ENCODE measurements at places on chromosomes 5 and 9.

DNA sequence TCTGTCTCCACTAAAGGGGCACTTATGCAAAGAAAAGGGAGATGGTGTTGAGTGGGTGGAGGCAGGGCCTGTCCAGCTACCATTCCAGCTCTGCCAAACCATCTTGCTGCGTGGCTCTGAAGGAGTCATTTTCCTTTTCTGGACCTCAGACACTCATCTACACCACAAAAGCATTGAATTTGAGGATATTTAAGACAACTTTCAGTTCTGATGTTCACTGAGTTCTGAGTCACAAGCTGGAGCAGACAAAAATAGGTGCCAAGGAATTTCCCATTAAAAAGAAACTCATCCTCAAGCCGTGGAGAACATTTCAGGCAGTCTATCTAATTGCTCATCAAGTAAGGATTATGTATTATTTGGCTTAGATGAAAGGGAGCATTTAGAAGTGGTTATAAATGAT is 195.0 kb upstream of the TBC1D2 start:
- DNase-seq: no peak

- no peak for DNase-seq
Observed at GRCh38 chr5:167440846-167441245, 850.6 kb upstream of the WWC1 start.

DNA sequence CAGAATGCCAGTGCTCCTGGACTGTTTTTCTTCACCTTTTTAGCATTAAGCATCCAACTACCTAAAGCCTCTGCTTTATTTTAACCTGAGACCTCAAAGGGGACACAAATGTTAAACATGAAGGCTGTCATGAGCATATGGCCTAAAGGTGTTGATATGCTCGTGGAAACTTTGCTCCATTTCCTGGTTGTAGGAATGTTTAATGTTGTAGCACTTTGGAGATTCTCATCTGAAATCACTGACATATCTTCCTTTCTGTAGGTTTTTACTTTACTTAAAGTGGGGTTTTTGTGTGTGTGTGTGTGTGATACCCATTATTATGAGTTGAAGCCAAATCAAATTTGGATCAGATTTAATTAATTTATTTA is 37.0 kb downstream of the HABP4 start:
- no peak for DNase-seq

GRCh38 chr5:177111720-177112394 is 21.7 kb upstream of the NSD1 start:
- DNase-seq: peak; percentile 89

DNA sequence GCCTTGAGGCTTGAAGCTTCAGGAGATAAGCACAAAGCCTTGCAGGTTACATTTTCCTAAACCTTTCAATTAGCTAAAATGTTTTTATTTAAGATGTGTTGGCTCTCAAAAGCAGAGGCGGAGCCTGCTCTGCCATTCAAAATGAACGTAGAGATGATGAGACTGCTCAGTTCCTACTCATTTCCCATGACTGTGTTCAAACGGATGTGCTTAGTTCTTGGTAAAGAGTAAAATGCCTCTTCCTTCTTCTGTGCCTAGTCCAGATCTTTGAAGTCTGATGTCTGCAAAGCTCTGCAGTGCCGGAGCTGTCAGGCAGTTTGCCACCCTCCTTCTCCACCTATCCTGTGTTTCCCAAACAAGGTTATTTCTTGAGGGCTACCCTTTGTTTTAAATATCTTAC is 46.3 kb upstream of the ADAMTSL1 start:
- DNase-seq: no peak

DNA sequence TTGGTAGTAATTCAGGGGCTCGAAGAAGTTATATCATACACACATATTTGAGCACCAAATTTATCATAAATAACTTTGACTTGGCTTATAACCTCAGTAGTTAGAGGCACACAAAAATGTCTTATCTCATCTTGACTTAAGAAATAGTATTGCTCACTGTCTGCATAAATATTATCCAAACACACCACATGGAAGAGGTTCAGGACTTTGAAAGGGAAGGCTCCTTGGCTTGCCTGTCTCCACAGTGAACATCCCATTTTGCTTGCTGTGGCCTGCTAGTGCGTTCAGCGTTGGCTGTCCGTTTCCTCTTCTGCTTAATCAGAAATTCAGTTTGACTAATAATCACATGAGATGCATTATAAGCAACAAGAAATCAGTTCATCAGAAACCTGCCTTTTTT is 13.9 kb downstream of the GRXCR2 start:
- no peak for DNase-seq

GRCh38 chr5:135110785-135111596 is 77.0 kb upstream of the PITX1 start:
- no peak for DNase-seq

GRCh38 chr5:66595756-66596635 is at the start of gene MAST4:
TSS of gene MAST4 (plus strand) at chr5:66596393. CDS start at chr5:66596656, 263 bp downstream.
- DNase-seq: peak; percentile 88

DNA sequence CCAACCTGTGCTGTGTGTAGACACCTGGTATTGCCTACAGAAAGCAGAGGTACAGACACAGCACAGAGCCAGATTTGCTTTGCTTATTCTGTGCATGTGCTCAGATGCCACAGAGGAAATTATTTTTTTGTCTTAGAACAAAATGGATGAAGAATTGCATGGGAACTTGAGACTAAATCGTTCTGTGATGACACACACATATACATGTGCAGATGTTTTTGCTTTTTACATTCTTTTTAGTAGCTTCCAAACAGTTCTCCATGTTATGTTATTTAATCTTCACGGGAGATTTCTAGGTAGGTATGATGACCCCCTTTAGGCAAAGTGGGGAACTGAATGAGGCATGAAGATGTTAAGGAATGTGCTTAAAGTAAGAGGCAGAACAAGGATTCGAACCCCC is 221.5 kb upstream of the PANK3 start:
- no peak for DNase-seq

GRCh38 chr9:105205787-105206495 is 38.5 kb upstream of the SLC44A1 start:
- no peak for DNase-seq

All from HuH-7.5 (cell line).